D721Med (cell line): ENCODE measurements at places on chromosomes 5 and 9.

DNA sequence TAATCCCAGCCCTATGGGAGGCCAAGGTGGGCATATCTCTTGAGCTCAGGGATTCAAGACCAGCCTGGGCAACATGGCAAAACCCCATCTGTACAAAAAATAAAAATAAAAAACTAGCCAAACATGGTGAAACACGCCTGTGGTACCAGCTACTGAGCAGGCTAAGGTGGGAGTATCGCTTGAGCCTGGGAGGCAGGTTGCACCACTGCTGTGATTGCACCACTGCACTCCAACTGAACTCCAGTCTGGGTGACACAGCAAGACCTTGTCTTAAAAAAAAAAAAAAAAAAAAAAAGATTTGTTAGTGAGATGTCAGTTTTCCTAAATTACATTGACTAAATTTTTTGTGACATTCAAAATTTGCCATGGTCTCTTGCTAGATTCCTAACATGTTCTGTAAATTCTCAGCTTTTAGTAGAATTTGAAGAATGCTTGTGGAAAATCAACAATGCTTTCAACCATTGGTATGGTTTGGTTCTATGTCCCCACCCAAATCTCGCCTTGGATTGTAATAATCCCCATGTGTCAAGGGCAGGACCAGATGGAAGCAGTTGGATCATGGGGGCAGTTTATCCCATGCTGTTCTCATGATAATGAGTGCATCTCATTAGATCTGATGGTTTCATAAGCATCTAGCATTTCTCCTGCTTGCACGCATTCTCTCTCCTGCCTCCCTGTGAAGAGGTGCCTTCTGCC is 236.1 kb downstream of the ARRDC3 start:
- no peak for DNase-seq

DNA sequence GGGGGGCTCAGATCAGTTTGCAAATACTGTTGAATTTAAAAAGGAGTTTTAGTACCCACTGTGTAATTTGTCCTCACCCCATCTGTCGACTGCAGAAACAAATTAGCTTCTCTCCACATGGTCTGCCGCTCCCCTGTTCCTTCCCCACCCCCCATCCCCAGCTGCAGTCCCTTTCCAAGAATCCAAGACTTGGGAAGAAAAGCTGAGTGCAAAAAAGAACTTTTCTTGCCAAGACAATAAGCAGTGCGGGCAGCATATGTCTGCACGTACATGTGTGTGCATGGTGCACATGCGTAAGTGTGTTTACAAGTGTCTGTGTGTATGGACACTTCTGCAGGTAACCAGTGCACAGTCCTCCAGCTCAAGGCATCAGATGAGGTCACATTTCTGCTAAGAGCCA is 125.7 kb upstream of the SMIM23 start:
- no peak for DNase-seq

DNA sequence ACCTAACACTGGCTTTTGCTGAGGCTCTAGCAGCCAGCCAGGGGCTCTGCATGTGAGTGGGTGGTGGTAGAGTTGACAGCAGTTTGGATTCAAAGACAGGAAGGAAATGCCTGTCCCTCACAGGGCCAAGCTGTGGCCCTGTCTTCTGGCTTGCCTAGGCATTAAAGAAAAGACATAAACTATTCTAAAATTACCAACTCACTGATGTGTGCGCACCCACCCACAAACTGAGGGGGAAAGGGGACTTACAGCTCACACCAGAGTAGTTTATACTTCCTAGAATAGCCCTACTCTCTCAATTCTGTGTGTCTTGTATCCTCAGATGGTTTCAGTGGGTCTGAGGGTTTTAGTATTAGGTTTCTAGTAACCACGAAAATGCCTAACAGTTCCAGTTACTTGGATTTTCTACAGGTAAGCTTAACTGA is 18.3 kb upstream of the IL13 start:
- no peak for DNase-seq

DNA sequence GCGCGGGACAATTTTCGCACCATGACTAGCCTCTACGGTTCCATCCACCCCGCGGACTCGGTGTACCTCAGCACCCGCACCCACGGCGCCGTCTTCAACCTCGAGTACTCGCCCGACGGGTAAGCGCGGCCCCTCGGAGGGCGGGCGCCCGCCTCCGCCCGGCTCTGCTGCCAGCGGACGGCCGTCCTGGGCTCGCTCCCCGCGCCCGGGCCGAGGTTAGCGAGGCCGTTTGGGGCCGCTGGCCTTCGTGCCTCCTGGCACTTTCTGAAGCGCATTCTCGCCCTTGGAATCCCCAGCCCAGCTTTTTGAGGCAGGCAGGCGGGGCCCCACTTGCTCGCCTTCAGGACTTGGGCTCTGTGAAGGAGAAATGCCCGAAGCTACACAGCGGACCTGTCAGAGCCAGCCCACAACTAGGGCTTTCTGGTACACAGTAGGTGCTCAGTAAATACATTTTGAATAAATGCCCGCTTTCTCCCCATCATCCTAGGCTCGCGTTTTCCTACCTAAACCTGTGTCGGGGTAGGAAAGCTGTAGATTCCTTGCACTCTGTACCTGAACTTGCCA is 772 bp downstream of the DCAF10 start:
- DNase-seq, result no peak

GRCh38 chr5:79561525-79561893 is 47.6 kb upstream of the HOMER1 start:
- DNase-seq, result no peak

GRCh38 chr9:136688274-136689107 is 1.2 kb upstream of the AGPAT2 start:
- no peak for DNase-seq

DNA sequence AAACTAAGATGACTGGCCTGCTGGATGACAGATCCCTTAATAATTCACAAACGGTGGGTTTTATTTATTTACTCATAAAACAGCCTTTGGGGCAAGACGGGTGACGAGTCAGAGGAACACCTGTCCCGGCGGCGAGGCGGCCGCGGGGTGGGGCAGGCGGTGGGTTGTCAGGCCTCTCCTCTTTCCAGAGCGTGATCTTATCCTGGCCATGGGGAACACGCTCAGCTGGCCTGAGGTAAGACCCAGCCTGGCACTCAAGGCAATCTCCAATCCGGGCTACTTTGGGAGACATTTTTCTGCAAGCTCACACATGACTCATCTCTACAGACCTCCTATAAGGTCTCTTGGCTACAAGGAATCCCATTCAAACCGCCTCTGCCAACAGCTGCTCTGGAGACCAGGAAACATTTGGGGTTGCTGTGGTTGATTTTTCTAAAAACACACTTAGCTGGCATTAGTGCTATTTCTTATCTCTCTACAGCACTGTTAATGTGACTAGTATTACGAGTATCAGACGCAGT is 6.3 kb downstream of the RAPGEF1 start:
- no peak for DNase-seq

DNA sequence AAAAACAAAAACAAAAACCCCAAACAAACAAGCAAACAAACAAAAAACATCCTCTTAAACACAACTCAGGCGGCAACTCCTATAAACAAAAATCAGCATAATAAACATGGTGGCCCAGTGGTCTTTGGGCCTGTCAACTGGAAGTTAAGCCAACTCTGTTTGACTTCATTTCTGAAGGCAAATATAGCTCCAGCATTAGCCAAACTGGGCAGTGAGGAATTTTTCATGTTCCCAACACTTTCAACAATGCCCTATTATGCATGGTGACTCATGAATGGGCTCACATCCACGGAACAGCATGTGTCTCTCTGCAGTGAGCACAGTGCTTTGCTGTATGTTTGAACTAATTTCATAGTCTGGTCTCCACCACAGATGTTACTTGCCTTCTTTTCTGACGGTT is 143.9 kb upstream of the STC2 start:
- DNase-seq, result no peak

- DNase-seq, result no peak
Observed at GRCh38 chr9:96062031-96062430, 186.5 kb downstream of the ERCC6L2 start.

- no peak for DNase-seq
Observed at GRCh38 chr5:64759960-64760660, 8.4 kb downstream of the SREK1IP1 start.

DNA sequence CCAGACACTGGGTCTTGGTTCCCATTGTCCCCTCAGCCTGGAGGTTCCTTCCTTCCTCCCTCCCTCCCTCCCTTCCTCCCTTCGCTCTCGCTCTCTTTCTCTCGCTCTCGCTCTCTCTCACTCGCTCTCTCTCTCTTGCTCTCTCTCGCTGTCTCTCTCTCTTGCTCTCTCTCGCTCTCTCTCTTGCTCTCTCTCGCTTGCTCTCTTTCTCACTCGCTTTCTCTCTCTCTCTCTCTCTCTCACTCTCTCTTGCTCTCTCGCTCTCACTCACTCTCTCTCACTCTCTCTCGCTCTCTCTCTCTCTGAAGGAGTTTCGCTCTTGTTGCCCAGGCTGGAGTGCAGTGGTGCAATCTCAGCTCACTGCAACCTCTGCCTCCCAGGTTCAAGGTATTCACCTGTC is 23.4 kb downstream of the LAMC3 start:
- no peak for DNase-seq

DNA sequence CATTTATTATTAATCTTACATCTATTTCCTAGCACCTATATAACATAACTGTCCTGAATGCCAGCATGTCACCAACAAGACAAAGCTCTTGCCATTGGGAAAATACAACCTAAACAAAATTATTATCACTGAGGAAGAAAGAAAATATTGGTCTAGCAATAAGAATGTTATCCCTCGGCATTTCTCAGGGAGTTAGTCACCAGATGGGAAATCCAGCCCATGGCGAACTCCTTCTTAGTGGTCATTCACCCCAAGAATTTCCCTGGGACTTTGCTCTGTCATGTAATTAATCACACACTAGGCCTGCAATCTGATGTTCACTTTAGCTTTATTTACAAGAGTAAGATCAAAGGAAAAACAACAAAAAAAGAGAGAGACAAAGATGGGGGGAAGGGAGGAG is 56.1 kb upstream of the TAS2R1 start:
- no peak for DNase-seq

- DNase-seq, result no peak
Observed at GRCh38 chr5:176687881-176688280, 40.6 kb downstream of the TSPAN17 start.

DNA sequence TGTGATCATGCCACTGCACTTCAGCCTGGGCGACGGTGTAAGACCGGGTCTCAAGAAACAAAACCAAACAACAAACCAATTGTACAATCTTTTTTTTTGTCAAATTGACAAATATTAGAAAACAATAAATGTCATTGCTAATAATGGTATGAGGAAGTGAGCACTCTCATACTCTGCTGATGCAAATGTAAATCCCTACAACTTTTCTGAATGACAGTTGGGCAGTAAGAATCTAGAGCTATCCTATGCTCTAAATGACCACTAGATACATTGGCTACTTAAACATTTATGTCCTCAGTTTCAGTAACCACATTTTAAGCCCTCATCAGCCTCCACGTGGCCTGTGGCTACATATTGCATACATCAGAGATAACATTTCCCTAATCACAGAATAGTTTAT is 256.2 kb downstream of the FER start:
- no peak for DNase-seq

DNA sequence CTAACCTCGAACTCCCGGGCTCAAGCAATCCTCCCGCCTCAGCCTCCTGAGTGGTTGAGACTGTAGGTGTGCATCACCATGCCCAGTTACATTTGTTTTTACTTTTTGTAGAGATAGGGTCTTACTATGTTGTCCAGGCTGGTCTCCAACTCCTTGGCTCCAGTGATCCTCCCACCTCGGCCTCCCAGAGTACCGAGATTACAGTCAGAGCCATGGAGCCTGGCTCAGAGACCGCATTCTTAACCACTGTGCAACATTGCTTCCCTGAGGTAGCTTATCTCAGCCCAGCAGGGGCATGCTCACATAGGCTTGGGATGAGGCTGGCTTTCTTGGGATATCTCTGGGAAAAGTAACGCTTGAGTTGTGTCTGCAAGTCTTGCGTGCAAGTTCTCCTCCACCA is 99.7 kb downstream of the SPRY4 start:
- no peak for DNase-seq

- DNase-seq, result no peak
Observed at GRCh38 chr5:157456301-157456700, 3.7 kb upstream of the NIPAL4 start.

DNA sequence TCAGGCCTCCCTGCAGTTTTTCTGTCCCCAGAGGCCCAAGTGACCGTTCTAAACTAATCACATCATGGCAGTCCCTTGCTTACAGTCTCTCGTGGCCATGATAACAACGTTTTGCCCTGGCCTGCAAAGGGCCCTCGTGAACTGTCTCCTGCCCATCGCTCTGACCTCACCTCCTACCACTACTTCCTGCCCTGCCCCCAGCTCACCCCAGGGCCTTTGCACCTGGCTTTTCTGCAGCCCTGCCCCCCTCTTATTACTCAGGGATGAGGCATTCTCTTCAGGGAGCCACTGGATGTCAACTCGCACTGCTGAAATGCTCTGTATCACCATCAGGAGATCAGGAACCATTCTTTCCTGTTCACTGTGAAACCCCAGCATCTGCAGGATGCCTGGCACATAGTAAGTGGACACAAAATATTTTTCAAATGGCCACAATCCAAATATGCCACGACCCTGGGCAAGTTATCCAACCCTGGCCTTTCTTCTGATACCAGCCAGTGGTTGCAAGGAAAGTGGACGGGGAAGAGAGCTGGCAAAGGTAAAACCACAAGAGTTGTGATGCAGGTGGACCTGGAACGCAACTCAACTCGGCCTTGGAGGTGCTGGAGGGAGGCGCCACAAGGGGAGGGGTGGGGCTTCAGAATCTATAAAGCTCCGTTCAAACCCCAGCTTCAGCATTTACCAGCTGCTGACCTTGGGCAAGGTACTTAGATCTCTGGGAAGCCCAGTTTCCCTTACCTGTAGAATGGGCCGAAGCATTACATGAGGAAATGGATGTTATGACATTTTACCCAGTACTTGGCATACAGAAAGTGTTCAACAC is 1.7 kb downstream of the SNCB start:
- no peak for DNase-seq
